ENCODE measurements at places on chromosomes 3 and 15.

DNA sequence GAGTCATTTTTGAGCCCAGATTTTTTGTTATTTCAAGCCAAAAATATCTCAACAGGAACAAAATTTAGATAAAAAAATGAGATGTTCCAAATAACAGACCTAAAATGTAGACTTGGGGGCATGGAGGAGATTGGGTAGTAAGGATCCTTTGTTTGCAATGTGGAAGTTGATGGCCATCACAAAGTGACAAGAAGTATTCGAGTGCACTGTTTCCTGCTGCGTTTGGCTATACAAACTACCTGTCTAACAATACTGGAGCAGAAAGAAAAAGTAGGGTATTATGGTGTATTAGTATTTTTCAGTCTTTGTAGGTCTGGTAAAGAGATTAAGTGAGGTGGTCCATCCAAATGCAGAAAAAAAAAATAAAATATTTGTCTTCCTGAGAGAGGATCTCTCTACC, 284.2 kb downstream of the C3orf38 start:
- DNase-seq: no peak

GRCh38 chr3:31356941-31357340, 175.8 kb upstream of the STT3B start:
- DNase-seq: peak; percentile 59

GRCh38 chr3:31614162-31614921, 81.6 kb downstream of the STT3B start:
- peak; percentile 17 for DNase-seq

DNA sequence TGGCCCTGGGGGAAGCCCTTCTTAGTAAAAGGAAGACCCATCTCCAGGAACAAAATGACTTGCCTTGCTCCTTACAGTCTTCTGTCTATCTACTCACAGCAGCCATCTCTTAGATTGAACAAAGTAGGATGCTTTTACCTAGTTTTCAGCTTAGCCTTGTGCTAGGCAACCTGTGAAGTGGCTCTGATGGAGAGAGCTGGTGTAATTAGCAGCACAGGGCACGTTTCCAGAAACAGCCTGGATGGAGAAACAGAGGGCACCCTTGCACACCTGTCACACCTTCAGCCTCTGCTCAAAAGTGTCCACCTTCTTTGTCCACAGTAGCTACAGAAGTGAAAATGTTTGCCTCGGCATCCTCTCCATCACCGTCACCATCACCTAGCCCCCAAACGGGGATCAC, 292.9 kb downstream of the RORA start:
- no peak for DNase-seq

DNA sequence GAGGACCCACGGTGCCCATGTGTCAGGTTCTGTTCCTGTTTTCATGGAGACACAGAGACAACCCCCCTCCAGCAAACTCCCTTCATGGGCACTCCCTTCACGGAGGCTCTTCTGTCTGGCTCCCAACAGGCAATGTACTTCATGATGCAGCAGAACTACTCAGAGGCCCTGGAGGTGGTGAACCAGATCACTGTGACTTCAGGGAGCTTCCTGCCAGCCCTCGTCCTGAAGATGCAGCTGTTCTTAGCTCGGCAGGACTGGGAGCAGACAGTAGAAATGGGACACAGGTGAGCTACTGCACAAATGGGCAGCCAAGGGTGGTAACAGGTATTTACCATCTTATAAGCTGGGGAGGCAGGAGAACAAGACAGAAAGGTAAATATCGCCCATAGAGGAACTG, 7.0 kb downstream of the TTC21A start:
- no peak for DNase-seq

DNA sequence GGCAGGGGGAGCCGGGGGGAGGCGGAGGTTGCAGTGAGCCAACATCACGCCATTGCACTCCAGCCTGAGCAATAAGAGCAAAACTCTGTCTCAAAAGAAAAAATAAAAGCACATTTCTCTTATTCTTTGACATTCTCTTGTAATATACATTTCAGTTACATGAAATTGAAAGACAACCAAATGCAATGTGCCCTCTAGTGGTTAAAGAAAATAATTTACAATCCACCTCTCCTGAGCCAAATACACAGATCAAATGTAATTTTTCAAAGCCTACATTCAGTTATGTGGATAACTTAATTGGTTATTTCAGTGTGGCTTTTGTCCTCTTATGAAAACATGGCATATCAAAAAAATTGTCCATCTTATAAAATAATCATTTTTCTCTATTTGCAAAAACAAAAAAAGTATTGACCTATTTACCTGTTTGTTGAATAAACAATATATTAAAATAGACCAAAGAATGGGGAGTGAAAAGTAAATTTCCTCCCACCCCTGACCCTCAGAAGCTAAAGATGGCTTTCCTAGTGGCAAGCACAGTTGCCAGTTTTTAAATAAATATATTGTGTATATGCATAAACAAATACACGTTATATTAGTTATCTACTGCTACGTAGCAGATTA, 14.2 kb upstream of the U2SURP start:
- DNase-seq: peak; percentile 90

DNA sequence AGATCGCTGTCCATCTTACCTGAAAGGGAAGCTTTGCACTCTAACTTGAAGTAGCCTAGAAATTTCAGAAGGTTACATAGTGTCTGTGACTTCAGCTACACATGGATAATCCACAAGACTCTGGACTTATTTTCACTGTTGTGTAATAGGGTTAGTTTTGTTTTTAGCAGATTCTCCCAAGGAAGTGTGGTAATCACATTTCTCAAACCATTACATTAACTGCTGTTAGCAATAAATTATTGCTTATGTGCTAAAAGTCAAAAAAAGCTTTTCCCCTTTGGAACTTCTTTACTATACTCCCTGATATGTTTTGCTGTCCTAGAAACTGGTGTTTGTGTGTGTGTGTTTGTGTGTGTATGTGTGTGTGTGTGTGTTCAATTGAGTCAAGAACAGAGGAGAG, 351.8 kb upstream of the TPRG1 start:
- peak; percentile 12 for DNase-seq

GRCh38 chr3:14415501-14415900, 13.1 kb downstream of the SLC6A6 start:
- DNase-seq: no peak

DNA sequence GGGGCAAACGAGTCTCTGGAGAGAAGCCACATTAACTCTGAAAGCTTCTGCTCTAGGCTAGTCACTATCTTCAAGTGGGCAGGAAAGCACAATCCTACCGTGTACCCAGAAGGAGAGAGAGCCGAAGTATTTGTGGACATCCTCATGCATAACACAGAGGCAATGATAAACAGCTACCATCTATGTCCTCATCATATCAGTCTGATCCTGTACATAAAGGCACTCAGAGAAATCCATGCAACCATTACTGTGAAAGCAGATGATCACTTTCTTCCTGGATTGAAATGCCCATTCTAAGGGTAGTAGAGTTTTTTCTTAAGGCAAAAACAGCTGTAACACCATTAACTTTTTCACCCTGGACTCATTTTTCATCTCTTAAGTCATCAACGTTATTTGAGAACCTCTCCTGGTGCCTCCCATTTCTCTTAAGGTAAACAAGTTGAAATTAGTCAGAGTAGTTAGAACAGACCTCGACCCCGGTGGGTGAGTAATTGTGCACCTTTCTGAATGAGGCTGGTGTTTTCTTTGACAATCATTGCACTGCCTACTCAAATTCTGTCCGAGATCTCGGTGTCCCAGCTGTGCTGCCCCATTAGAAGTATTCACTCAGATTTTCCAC, 327.4 kb downstream of the SHQ1 start:
- no peak for DNase-seq

GRCh38 chr15:64152507-64153387, 1.2 kb downstream of the SNX22 start:
- peak; percentile 62 for DNase-seq

- no peak for DNase-seq
Measured at GRCh38 chr3:160575589-160575988, 10.2 kb upstream of the KPNA4 start.

DNA sequence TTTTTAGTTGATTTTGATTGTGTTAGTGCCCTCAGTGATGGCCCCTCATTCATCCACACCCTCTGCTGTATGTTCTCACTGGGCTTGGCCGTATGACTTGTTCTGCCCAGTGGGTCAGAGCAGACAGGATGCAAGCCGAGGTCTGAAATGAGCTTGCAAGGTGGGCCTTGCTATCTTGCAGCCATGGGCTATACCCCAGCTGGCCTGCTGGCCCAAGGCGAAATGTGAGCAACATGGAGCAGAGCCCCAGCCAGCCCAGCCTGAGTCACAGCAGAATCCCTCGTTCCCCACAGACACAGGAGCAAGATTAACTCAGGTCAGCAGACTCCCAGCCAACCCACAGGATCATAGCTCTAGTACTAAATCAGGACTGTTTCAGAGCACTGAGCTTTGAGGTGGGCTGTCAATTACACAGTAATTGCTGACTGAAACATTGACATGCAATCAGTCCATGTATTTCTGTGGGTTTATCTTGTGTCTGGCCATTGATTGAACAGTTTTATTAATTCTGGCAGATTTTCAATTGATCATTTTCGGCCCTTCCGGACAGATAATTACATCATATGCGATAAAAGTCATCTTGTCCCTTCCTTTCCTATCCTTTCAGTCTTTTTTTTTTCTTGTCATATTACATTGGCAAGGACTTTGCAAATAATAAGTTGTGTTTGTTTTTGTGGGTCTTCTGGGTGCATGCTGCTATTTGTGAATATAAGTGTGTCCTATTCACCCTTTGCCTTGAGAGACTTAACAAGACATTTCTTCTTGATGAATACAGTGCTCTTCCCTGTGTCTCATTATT, 27.1 kb downstream of the KLF15 start:
- no peak for DNase-seq

- DNase-seq: no peak
Measured at GRCh38 chr3:56275120-56275519, 193.1 kb downstream of the ERC2 start.

DNA sequence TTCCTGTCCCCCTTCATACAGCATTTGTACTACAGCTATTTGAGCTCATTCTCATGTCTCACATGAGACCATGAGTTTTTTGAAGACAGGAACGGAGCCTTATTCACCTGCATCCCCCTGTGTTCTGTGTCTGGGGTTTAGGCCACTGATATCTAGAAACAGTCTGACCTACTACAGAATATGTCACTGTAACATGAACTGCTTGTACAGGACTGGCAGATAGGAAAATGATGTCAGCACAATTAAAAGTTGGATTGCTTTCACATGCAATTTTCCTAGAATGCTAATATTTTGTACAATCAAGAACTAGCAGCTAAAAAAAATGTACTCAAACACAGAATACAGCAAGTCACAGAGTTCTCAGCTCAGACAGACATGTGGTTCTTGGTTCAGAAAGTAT, 90.8 kb upstream of the FGF12 start:
- DNase-seq: no peak

- DNase-seq: no peak
Measured at GRCh38 chr3:99317201-99317600, 321.2 kb upstream of the COL8A1 start.

GRCh38 chr3:100084100-100084806, 30.0 kb downstream of the FILIP1L start:
- peak; percentile 57 for DNase-seq

DNA sequence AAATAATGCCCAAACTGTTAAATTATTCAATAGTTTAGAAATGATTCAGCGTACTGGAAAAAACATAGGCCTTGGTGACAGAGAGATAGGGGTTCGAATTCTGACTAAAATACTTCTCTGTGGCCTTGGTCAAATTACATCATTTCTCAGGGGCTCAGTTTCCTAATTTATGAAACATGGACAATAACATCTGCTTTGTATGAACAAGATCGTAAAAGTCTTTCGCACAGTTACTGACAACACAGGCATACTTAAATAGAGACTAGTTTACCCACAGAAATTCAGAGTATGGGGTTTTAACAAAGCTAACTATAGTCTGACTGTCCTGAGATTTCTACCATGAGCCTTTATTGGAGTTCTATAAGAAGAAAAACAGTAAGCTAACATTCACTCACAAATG, 440.4 kb downstream of the FHIT start:
- no peak for DNase-seq

DNA sequence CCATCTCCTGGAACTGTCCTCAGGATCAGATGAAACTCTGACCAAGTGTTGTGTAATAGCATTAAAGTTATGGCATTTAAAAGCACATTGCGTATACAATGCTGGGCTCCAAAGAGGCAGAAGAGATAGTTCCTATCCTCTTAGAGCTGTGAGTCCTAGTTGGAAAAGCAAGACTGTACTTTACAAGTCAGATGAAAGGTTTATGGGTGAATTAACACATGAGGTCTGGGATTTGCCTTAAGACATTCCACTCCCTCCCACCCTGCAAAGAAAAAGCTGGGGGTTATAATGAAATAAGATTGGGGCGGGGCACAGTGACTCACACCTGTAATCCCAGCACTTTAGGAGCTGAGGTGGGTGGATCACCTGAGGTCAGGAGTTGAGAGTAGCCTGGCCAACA, 35.6 kb downstream of the SNAPC5 start:
- no peak for DNase-seq

DNA sequence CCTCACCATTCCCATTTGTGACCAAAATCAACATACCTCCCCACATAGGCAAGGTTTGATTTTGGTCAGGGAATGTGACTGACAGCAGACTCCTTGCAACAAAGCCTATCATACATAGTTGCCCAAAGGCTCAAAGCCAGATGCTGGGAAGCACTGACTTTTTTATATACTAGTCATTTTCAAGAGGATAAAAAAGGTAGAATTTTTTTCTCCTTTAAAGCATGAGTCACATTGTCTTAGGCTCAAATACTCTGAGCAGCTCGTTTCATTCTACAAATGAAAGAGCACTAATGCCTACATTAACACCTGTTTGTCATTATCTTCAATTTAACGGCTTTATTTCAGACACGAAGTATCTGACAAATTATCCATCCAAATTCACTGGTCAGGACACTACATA, 36.2 kb downstream of the ICE2 start:
- no peak for DNase-seq

GRCh38 chr3:139780593-139780992, 102.8 kb upstream of the NMNAT3 start:
- no peak for DNase-seq

Data from hematopoietic multipotent progenitor cell treated with erythropoietin and hydrocortisone succinate and interleukin-3 and kit ligand, for 6 days (in vitro differentiated cells).